ENCODE measurements at places on chromosomes 1 and 21. TPM values are rescaled to one million over a fixed set of nuclear protein-coding genes. Genes with fewer than 3 reads are reported as not detected.

GRCh38 chr1:116682641-116683221 is 15.2 kb upstream of the IGSF3 start:
- DNase-seq = no peak

GRCh38 chr1:208112401-208112800 is 131.8 kb downstream of the PLXNA2 start:
- DNase-seq = no peak

- DNase-seq = no peak
These were observed 31.7 kb downstream of the USP48 start for GRCh38 chr1:21751281-21751680.

DNA sequence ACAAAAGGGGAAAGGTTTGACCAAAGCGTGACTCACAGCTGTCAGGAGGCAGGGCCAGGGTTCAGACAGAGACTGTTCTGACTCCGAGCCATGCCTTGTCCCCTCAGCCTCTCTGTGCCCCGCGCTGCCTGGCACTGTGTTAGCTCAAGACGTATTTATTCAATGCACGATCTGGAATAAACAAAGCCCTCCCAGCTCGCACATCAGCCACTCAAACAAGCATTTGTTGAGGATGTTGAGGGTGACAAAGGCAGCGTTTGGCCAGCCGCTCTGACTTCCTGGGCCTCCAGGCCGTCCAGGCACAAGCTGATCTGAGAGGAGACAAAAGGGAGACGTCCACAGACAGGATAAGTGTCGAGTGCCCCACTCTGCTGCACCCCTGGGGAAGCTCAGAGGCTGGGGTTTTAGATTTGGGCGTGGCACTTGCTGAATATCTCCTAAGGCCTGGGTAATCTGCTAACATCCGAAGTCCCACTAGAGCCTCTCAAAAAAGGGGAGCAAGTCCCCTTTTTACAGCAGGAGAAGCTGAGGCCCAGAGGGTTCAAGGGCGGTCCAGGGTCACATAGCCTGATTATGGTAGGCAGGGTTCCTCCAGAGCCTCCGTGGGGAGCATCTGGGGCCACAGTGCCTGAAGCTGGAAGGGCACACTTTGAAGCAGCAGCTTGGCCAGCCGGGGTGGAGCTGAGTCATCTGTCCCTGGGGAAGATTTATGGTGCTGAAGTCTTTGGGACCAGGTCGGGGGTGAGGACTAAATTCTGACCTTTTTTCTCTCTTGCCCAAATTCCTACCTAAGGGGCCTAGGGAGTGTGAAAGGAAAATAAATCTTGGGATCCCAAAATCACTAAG is 95.9 kb downstream of the SPSB1 start:
- peak; percentile 66 for DNase-seq

- peak; percentile 2 for DNase-seq
These were observed 540.1 kb upstream of the RGS18 start for GRCh38 chr1:191618181-191618580.

DNA sequence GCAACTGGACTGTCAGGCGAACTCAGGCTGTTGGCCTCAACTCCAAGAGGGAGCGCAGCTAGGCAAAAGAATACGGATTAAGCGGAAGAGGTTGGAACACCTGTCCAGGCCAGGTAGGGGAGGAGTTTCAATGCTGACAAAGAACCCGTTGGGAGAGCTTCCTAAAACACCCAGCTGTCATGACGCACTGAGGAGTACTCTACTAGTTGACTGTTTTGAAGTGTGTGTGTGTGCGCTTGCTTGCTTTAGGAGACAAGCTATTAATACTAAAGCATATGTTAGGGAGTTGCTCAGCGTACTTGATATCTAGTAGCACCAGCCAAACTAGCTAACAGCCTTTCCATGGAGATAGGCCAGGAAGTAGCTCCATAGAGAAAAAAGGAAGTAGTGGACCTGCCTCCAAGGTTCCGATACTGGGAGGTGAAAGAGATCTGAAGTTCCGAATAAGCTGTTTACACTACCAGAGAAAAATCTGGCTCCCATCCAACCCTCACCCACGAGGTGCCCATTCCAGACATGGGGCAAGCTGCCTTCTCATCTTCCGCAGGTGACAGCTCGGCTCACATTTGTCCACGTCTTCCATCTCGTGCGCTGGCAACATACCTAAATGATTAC is 974 bp upstream of the FNBP1L start:
- peak; percentile 28 for DNase-seq

DNA sequence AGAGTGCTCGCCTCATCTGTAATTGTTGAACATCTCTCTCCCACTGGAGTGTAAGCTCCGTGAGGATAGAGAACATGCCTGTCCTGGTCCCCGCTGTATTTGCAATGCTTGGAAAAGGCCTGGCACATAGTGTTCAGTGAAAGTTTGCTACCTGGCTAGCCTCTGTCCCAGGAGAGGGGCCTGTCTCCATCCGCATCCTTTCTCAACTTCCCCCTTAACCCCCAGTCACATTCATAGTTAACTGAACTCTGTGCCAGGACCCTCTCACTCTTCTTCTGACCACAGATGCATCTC is 15.2 kb downstream of the SPOCD1 start:
- DNase-seq = no peak

DNA sequence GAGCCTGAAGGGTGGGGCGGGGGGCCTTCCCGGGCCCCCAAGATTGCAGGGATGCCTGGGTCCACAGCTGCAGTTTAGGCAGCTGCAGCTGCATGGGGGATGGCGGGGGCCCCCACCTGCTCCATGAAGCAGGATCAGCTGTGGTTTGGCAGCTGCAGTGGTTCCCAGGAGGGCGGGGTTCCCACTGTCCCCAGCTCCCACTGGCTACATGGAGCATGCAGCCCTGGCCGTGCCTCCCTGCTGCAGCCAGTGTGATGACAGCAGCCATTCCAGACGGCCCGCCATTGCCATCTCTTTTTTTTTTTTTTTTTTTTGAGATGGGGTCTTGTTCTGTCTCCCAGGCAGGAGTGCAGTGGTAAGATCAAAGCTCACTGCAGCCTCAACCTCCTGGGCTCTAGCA is 992 bp upstream of the C1QA start:
- DNase-seq = peak; percentile 71

GRCh38 chr1:18972991-18973390 is 16.5 kb upstream of the IFFO2 start:
- no peak for DNase-seq

DNA sequence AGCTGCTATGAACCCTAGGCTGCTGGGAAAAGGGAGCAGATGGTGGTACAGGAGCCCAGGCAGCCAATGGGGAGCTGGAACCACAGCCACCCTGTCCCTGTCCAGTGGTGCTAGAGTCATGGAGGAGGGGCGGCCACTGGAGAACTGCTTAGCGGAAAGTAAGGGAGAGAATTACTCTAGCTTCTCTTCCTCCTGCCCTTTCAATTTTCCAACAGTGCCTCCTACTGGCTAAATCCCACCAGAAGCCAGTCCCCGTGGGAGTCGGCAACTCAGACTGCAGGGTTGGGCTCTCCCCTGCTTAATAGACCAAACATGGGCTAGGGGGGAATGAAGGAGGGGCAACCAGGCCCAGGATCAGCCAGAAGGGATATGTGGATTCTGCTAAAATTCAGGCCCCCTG is 154.5 kb downstream of the ACTL8 start:
- DNase-seq = peak; percentile 36

GRCh38 chr1:112904071-112904830 is 51.7 kb downstream of the SLC16A1 start:
- DNase-seq = peak; percentile 37

- no peak for DNase-seq
These were observed 632 bp downstream of the TMEM79 start for GRCh38 chr1:156284757-156285156.

The MUL1 gene
- total RNA-seq = 42.4 TPM

The TENT5C gene
- not detected for total RNA-seq

The GUK1 gene
- total RNA-seq = 214 TPM

The S100A12 gene
- not detected for total RNA-seq

The CATSPER4 gene
- total RNA-seq = not detected

The SERTAD4 gene
- not detected for total RNA-seq

Data from myocyte (in vitro differentiated cells).